HEK293T (cell line): ENCODE measurements at places on chromosomes 2 and 18.

DNA sequence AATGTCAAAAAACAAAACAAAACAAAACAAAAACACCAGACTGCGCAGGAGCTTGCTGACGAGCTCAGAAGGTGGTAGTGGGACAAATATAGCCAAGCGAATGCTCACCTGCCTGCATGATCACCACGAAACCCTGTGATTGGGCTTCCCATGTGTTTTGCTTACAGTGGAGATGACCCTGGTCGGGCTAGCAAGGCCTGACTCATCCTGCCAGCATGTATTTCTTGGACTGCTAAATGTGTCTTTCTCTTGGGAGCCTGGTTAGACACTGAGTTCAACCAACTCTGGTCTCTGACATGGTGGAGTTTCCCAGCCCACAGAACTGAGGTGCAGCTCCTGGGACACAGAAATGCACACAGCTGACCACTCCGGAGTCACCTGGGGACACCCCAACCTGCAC is 30.7 kb upstream of the DUSP2 start:
- no peak for DNase-seq

DNA sequence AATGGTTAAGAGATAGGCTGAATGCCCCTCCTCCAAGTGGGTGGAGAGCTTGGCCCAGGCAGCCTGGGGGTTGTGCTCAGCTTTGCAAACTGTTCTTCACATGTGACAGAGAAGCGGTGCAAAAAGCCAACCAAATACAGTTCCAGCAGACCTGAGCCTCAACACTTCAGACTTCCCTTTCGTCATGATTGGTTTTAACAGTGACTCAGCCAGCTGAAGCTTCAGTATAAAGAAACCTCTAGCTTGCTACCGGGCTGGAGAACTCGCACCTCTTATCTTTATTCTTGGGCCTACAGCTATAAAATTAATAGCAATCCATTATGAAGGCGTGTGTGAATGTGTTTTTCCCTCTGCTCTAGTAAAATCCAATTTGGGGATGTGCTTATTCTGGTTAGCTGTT is 20.0 kb downstream of the SETBP1 start:
- DNase-seq: no peak

DNA sequence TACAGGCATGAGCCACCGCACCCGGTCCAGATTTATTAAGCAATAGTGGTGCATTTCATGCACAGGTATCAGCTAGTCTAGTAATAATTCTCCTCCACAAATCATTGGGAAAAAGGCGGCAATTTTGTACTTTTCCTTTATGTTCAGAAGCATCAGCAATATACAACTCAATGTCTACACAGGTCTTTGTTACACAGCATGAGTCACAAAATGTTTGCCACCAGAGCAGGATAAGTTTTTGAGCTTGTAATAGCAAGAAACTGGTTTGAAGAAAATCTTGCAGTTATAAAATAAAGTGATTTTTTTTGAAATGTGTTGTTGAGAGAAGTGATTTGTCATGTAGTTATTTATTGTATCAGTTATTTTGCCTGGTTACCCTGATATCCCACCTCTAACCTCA is 4.8 kb upstream of the ITPRIPL1 start:
- no peak for DNase-seq

DNA sequence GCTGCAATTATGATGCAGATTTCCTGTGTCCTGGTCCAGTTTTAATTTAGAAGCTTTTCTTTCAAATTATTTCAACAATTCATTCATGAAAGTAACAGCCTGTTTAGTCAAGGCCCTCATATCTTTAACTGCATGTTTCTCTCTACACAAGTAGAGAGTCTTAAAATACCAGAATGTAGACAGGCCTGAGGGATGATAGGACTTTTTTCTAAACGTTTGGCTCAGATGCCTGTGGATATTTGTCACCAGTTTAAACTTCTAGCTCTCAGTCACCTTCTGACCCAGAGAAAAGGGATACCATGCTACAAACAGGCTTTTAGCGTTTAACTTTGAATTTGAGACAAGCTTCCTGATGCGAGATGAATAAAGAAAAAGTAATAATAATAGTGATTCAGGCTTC is 15.7 kb downstream of the COL5A2 start:
- no peak for DNase-seq

GRCh38 chr2:207483477-207483876 is 46.3 kb upstream of the CREB1 start:
- DNase-seq: no peak

GRCh38 chr18:49865401-49865800 is 52.1 kb upstream of the ACAA2 start:
- no peak for DNase-seq

- DNase-seq: no peak
Measured at GRCh38 chr2:176753752-176754474, 458.7 kb upstream of the HNRNPA3 start.

- no peak for DNase-seq
Measured at GRCh38 chr2:168052773-168053172, 194.6 kb downstream of the STK39 start.

DNA sequence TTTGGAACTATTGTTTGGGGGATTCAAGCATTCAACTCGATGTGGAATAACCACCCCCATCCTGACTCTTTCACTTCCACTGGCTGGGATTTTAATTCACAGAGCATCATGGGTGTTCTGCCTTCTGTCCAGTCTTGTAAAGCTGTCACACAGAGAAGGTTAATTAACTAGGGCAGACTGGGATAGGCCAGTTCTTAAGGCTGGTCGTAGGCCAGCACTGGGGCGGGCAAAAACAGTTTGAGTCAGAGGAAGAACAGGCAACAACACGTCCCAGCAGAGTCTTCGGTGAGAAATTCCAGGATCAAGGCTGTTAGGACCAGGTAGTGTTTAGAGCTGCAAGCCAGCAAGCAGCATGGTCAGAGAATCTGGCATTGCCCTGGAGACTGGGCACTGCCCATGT is 4.0 kb upstream of the RNF152 start:
- DNase-seq: no peak

- DNase-seq: no peak
Measured at GRCh38 chr2:149029307-149029965, 9.1 kb upstream of the LYPD6B start.

DNA sequence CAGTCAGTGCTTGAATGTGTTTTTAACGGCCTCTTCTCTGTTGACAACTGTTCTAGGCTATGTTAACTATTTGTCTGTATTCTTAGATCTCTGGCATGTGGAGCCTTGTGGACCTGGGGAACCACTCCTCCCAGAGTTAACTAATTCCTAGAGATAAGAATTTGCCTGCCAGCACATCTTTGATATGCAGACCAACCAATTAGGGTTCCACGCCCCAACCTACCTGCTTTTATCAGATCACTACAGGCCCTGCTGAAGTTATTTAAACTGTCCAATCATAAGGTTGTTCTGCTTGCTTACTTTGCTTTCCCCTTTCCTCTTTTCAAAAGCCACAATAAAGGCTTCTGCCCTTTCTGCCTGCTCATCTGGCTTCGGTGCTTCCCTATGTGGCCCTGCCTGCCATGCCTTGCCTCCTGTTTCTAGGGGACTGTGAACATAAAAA is 8.5 kb upstream of the CYBRD1 start:
- DNase-seq: no peak

- DNase-seq: no peak
Measured at GRCh38 chr2:78896536-78896935, 129.0 kb upstream of the REG3G start.

DNA sequence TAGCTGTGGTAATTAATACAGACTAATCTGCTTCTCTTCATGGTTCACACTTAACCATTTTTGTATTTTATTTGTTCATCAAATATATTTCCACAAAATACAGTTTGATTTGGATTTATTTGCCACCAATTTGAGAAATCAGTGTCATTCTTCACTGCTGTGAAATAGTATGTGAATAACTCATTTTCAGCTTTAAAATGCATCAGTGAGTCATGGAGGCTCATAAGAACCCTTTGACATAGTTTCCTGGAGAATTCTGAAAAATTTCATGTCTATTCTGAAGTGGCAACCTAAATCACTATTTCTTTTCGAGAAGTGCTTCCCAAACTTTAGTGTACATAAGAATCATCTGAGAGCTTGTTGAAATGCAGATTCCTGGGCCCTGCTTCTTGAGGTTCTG is 1026.7 kb upstream of the ACVR2A start:
- DNase-seq: no peak

GRCh38 chr18:3742541-3742940 is 292.6 kb downstream of the TGIF1 start:
- DNase-seq: no peak

GRCh38 chr2:146992057-146992456 is 852.8 kb upstream of the ACVR2A start:
- no peak for DNase-seq

GRCh38 chr2:154720651-154721050 is 22.2 kb downstream of the KCNJ3 start:
- DNase-seq: no peak

DNA sequence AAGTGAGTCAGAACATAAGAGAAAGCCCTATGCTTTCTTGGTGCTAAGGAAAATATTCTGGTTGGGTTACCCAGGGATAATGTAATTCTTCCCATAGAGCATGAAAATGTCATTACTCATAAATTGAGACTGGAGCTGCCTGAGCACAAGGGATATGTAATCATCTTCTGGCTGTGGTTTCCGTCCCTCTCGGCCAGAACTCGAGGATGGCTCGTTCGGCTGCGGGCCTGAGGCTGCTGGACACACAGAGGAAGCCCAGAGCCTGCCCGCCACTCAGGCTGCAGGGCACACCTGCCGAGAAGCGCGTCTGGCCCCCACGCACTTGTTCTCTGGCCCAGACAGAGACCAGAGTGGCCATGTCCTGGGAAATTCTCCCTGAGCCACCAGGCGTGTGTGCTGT is 104.9 kb downstream of the ASAP2 start:
- no peak for DNase-seq

DNA sequence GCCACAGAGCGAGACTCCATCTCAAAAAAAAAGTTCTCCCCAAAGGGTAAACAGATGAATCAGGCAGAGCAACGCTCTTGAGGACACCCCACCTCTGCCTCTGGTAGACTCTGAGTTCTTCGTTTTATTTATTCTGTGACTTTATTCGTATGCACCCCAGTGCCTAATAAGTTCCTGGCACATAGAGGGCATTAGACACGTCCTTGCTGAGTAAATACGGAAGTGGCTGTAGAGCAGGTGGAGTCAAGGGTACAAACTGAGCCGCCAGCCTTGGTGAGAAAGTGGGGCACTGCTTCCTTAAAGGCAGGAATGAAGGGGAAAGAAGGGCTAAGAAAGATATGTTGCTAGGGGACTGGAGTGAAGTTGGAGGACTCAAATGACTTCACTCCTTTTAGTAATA is 12.9 kb downstream of the SULT1C2 start:
- DNase-seq: no peak

DNA sequence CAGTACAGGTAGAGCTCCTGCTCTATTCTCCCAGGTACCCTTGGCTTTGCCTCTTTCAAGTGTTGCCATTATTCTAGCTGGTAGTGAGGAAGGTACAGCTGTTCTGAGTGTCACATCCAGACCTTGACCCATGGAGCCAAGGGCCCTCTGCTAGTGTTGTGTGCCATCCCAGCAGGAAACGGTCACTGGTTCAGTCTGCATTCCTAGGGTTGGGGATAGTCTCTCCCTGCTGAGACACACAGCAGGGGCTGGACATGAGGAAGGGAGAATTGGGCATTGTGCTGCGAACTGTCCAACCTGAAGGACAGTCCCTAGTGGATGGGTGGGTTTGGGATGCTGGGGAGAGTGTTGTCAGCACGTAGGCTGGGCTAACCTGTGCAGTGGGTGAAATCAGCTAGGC is 59.1 kb downstream of the FARP2 start:
- DNase-seq: no peak

GRCh38 chr18:5073026-5073944 is 123.8 kb downstream of the AKAIN1 start:
- DNase-seq: peak; percentile 26

GRCh38 chr18:9771977-9772660 is 64.0 kb downstream of the RAB31 start:
- DNase-seq: no peak

DNA sequence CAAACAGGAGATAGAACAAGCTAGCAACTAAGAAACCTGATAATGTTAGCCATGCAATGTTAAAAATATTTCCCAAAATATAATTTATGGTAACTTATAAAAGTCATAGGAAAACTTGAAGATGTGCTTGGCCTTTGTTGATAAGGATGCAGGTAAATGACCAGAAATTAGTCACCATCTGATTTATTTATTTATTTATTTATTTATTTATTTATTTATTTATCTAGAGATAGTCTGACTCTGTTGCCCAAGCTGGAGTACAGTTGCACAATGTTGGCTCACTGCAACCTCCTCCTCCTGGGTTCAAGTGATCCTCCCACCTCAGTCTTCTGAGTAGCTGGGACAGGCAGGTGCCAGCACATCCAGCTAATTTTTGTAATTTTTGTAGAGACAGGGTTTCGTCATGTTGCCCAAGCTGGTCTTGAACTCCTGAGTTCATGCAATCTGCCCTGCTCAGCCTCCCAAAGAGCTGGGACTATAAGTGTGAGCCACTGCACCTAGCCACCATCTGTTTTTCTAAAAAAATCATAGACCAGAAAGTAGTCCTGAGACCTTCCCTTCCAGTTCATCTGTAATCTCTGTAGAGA is 109.5 kb downstream of the DHRS9 start:
- DNase-seq: no peak

- DNase-seq: peak; percentile 42
Measured at GRCh38 chr18:57803103-57803969, at the start of gene ATP8B1. Gene ATP8B1 (minus strand): TSS chr18:57803315. CDS start chr18:57731807, 71,508 bp downstream.

GRCh38 chr18:32612651-32613050 is 142.0 kb upstream of the GAREM1 start:
- DNase-seq: peak; percentile 55

DNA sequence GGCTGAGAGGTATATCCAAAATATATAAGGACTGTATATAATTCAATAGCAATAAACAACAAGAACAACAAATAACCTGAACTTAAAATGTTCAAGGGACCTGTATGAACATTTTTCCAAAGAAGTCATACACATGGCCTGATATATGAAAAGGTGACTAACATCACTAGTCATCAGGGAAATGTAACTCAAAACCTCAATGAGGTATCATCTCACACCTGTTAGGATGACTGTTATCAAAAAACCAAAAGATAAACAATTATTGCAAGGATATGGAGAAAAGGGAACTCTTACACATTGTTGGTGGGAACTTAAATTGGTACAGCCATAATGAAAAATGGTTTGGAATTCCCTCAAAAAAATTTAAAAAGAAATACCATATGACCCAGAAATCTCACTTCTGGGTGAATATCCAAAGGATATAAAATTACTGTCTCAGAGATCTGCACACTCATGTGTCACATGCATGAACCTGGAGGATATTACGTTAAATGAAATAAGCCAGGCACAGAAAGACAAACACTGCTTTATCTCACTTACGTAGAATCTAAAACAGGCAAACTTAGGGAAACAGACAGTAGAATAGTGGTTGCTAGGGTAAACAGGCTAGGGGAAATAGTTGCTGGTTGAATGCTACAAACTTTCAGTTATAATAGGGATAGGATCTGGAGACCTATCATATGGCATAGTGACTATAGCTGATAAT is 334.5 kb upstream of the MMADHC start:
- no peak for DNase-seq

GRCh38 chr2:51880153-51880552 is 848.2 kb upstream of the NRXN1 start:
- no peak for DNase-seq

GRCh38 chr2:170044751-170045478 is 133.0 kb upstream of the MYO3B start:
- no peak for DNase-seq

GRCh38 chr2:64970495-64970894 is 18.7 kb upstream of the SLC1A4 start:
- no peak for DNase-seq
